ENCODE measurements at places on chromosomes 7 and 10.
A peak's percentile ranks its signal among the peaks of the same experiment; 100 is the strongest.

- no peak for DNase-seq
Observed at GRCh38 chr7:112361154-112361553, 89.1 kb upstream of the IFRD1 start.

- DNase-seq = no peak
Observed at GRCh38 chr10:5691786-5692185, 7.1 kb downstream of the TASOR2 start.

- DNase-seq = no peak
Observed at GRCh38 chr7:14480281-14480680, 422.3 kb downstream of the DGKB start.

- no peak for DNase-seq
Observed at GRCh38 chr7:96287132-96287531, 34.8 kb downstream of the SLC25A13 start.

- DNase-seq = no peak
Observed at GRCh38 chr7:101916876-101917275, 99.5 kb downstream of the CUX1 start.

DNA sequence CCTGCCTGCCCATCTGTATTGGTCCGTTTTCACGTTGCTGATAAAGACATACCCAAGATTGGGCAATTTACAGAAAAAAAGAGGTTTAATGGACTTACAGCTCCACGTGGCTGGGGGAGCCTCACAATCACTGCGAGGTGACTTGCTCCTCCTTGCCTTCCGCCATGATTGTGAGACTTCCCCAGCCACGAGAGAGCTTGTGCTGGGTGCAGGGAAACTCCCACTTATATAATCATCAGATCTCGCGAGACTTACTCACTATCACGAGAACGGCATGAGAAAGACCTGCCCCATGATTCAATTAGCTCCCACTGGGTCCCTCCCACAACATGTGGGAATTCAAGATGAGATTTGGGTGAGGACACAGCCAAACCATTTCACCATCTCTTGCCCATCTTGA is 111.8 kb downstream of the MYL10 start:
- DNase-seq = no peak

DNA sequence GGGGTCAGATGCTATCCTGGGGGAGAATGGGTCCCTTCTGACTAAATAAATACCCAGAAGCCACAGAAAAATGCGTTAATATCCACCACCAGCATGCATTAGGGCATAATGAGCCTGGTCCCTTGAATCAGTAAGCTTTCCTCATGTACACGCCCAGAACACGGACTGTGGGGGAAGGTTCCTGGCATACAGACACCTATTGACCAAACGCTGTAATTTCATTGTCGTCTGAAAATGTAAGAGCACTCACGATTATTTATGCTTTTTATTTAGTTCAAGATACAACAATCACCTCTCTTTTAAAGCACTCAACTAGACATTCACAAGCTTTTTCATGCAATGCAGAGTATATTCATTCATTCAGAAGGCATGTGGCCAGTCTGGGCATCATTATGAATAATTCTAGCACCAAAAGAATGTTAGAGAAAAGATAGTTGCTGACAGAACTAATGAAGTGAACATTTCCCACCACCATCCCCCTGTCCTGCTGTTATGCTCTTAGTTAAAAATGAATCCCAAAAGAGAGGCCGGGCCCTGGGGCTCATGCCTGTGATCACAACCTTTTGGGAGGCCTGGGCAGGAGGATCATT is 101.0 kb downstream of the SVIL start:
- DNase-seq = no peak

DNA sequence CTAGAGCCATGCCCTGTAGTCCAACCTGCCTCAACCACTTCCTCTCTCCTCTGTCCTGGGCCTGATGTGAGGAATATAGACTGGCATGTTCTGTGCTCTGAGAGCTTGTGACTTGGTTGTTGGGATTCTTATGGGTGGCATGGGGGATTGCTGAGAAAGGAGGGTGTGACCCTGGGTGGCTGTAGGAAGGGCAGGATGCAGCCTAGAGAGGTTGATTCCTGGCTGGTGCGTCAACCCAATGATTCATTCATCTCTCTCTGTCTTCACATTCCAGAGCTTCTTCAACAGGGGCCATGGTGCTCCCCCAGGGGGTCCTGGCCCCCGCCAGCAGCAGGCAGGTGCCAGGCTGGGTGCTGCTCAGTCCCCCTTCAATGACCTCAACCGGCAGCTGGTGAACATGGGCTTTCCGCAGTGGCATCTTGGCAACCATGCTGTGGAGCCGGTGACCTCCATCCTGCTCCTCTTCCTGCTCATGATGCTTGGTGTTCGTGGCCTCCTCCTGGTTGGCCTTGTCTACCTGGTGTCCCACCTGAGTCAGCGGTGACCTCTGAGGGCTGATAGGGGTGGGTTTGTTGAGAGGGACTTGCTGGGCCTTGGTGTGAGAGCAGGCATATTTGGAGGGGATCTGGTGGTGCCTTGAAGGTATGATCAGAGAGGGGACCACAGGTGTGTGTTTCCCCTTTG is 2.6 kb downstream of the FAM241B start:
- no peak for DNase-seq

- DNase-seq = no peak
Observed at GRCh38 chr7:146937836-146938235, 821.2 kb downstream of the CNTNAP2 start.

DNA sequence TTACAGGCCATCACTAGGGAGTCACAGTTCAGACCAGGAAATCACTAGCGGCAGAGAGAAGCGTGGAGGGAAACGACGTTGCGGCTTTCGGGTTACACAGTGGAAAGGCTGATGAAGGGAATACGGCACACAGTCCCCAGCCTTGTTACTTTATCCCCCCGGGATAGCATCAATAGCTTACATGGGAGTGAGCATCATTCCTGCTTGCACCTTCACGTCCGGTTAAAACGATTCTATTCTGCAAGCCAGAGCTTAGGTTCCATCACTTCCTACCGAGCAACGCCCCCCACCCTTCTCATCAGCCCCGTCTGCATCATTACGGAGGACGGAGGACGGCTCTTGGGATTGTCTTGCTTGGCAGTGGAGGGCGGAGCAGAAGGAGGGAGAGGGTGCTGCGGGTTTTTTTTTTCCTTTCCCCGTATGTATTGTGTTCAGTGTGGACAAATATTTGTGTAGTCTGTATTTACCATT is 124.9 kb downstream of the CLEC2L start:
- no peak for DNase-seq

GRCh38 chr10:75717126-75717916 is 285.9 kb downstream of the LRMDA start:
- DNase-seq = no peak

DNA sequence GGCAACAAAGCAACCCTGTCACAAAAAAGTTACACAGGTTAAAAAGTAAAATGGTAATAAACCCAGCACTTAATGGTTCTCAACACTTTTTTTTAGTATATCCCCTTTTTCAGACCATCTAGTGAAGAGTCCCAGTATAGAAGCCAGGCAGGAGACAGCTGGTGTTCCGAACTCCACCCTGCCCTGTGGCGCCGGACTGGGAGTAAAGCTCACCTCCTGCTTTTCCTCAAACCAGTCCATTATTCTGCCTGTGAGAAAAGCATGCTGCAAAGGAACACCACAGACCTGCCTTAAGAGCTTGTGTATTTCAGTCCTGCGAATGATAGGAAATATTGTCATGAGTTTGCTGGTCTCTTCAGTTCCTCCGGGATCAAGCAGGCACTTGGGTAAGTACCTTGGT is 81.0 kb downstream of the EZH2 start:
- DNase-seq = no peak

GRCh38 chr7:95469187-95469586 is 16.6 kb upstream of the ASB4 start:
- no peak for DNase-seq

GRCh38 chr10:125768219-125768855 is 7.3 kb downstream of the MMP21 start:
- DNase-seq = peak; percentile 12

- DNase-seq = peak; percentile 52
Observed at GRCh38 chr7:155804897-155805825, 7.1 kb downstream of the SHH start.

- DNase-seq = peak; percentile 70
Observed at GRCh38 chr7:134690016-134690415, 43.4 kb downstream of the BPGM start.

GRCh38 chr10:132699411-132700155 is 86.4 kb downstream of the NKX6-2 start:
- DNase-seq = no peak

- DNase-seq = no peak
Observed at GRCh38 chr10:78432583-78432982, 398.9 kb downstream of the RPS24 start.

- DNase-seq = no peak
Observed at GRCh38 chr10:6537770-6538169, 42.3 kb downstream of the PRKCQ start.

DNA sequence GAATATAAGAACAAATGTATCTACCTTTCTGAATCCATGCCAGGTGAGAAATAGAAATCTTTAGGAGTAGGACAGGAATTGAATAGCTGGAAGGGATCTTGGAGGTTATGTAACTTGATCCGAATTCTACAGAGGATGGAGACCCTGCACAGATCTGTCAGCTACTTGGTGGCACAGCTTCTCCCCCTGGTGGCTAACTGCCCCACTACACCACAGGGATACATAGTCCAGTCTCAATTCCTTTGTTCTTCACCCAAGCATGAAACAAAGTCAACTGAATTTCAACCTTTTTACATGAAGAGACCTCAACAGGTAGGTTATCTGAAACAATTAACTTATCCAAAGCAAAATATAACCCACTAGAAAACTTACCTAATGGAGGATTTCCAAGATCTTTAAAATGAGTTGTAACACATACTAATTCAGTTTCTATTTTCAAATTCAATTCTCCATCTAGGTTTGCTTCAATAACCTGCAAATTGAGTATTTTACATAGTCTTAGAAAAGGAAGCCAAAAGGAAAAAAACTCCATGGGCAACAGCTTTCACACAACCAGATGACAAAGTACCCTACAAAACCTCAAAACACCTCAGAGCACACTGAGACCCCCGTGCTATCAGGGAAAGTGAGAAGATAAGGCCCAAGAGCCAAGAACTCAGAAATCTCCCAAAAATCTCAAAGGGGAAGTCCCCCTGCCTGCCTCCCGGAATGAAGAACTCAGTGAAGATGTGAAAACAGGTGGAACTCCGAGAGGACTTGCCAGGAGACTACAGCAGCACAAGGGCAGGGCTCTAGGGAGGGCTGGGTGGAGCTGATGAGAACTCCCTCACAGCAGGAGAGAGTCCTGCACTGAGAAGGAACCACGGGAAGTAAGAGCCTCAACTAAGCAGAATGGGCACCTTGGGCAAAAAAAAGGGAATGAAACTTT is 10.3 kb downstream of the HUS1 start:
- peak; percentile 62 for DNase-seq

- no peak for DNase-seq
Observed at GRCh38 chr10:45558425-45558824, 114.1 kb downstream of the ZFAND4 start.

DNA sequence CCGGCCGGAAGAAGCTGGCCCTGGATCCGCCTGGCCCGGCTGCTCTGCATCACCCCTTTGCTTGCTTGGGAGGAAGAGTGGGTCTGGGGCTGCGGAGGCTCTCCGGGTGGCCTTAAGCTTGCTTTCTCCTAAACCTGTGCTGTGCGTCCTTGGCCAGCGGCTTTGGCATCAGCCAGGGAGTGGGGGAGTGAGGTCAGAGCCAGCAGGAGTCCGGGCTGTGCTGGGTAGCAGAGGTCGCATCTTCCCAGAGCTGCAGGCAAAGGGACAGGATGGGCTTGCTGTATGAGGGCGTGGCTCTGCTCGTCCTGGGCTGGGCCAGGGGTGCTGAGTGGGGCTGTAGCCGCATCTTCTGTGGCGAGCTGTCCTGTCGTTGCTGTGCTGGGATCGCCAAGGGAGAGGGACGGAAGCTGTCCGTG is 21.1 kb downstream of the BNIP3 start:
- no peak for DNase-seq

DNA sequence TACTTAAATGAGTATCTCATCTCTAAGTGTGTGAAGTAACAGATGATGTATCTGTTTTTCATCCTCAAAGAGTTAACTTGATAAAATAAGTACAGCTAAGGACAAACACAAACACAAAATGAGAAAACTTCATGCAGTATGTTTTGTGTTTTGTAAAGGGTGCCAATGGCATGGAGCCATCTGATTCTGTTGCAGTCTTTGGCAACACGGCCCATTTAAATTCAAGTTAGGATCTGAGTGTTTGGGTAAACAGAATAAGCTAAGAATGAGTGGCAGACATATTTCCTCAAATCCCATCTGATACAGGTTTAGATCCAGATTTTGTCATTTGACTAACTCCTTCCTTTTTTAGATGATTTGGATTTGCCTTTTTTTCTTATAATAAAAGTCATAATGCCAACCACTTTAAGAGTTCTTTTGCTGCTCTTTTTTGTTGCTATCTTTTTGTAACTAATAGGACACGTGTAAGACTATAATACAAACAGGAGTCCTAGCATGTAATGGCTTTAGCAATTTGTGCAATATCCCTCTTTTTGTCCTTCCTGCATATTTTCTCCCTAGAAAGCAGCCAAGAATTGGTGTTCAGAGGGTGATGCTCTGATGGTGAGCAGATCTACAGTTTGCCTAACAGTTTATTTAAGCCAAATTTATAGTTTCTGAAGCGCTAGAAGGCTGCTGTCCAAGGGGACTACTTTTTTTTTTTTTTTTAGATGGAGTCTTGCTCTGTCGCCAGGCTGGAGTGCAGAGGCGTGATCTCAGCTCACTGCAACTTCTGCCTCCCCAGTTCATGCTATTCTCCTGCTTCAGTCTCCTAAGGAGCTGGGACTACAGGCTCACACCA is 18.9 kb upstream of the ACTA2 start:
- DNase-seq = no peak

GRCh38 chr7:90951986-90952954 is 312.0 kb upstream of the FZD1 start:
- no peak for DNase-seq

DNA sequence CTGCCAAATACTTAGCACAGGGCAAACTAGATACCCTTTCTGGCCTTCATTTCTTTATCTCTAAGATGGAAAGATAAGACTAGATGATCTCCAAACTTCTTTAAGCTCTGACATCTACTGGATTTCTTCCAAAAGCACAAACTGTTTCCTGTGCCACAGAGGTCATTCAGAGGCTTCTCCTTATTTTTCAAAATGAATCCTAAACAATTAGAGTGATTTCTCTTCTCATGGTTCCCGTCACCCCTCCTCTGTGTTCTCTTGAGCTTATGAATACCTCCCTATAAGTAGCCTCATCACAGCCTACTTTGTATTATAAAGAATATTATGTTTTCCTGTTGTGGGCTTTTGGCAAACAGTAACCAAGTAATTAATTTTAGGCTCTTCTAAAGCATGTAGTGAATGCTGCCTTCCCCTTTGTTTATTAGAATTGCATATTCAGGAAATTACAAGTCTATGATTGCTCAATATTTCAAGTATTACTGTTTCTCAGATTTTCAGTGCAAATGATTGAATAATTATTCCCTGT is 179.5 kb downstream of the REEP3 start:
- DNase-seq = no peak

DNA sequence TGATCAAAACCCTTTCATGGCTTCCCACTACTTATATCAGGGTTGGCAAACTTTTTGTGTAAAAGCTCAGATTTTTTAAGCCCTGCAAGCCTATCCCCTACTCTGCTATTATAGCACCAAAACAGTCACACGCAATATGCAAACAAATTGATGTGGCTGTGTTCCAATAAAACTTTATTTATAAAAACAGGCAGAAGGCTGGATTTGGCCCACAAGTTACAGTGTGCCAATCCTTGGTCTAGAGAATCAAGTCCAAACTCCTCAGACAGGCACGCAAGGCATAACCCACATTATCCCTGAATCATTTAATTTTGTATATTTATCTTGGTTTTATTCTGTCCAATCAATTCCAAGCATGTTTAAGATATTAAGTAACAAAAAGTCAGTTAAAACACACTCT is 71.9 kb downstream of the SGMS1 start:
- DNase-seq = no peak

- no peak for DNase-seq
Observed at GRCh38 chr7:158805414-158805813, 23.9 kb downstream of the ESYT2 start.
